ENCODE measurements at places on chromosomes 13 and 19.

- DNase-seq, result no peak
These were observed 124.2 kb downstream of the CACNA1A start for GRCh38 chr19:13381827-13382632.

DNA sequence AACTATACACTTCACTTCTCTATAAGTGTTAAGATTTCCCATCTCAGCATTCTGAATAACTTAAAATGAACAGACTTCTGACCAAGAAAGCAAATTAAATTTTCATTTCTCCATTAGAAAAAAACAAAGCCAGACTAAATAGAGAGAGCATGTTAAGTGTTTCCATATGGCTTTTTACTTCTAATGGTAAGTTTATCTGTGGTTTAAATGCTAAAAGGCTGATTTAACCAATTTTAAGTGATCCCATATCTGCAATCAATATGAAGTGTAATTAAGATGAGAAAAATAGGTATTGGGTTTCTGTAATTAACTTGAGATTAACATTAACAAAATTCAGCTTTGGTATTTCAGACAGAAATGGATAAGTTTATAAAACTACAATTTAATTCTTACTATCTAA is 107.8 kb downstream of the ELF1 start:
- no peak for DNase-seq

DNA sequence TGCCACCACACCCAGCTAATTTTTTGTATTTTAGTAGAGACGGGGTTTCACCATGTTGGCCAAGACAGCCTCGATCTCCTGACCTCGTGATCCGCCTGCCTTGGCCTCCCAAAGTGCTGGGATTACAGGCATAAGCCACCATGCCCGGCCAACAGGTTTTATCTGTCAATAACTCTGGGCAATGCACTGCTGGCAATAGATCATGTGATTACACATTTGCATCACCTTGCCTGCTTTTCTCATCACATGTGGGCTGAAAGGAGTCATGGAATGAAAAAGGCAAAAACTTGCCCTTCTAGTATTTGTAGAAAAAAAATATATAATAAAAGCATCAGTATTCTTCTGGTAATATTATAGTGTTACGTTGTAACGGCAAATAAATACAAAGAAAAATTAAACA is 164.5 kb downstream of the NHLRC3 start:
- no peak for DNase-seq

DNA sequence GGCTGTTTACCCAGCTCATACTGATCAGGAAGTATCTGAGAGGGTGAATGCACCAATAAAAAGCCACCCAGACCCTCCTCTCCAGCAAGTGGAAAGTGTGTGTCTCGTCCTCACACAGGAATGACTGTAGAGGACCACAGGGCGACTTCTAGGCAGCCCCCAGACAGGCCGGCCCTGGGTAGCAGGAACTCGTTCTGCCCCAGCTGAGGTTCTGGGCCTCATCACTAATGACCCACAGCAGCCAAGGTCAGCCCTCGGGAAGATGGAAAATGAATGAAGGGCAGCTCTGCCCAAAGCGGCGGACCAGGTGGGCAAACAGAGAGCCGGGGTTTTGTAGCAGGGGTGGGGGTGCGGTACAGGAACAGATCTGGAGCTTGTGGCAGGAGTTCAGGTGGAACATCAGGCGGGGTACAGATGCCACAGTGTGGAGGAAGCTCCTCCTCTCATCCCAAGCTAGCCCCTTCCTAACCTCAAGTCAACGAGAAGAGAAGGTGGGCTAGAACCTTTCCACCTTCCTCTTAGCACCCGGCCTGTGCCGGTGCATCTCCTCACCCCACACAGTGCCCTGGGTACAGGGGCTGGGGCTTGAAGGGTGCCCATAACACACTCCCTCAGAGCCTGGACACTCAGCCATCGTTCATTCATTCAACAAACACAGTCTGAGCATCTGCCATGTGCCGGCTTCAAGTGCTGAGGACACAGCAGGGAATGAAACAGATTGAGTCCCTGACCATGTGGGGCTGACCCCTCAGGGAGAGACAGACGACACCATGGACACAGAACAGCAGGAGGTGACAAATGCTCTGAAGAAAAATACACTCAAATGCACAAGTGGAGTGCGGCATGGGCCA is 36.2 kb downstream of the RFX2 start:
- DNase-seq, result no peak

- DNase-seq, result no peak
These were observed 627.6 kb upstream of the PCDH9 start for GRCh38 chr13:67857581-67858310.

GRCh38 chr13:86830046-86830445 is 841.1 kb upstream of the SLITRK5 start:
- DNase-seq, result no peak

- DNase-seq, result no peak
These were observed 1.4 kb upstream of the ZNF414 start for GRCh38 chr19:8515317-8515716.

- DNase-seq, result no peak
These were observed 22.4 kb downstream of the ZNF329 start for GRCh38 chr19:58128041-58128685.

- DNase-seq, result no peak
These were observed 42.4 kb upstream of the USE1 start for GRCh38 chr19:17172624-17173345.
